ENCODE measurements at places on chromosomes 2 and 18.

GRCh38 chr2:234830853-234831252, 121.0 kb upstream of the SH3BP4 start:
- DNase-seq: no peak

DNA sequence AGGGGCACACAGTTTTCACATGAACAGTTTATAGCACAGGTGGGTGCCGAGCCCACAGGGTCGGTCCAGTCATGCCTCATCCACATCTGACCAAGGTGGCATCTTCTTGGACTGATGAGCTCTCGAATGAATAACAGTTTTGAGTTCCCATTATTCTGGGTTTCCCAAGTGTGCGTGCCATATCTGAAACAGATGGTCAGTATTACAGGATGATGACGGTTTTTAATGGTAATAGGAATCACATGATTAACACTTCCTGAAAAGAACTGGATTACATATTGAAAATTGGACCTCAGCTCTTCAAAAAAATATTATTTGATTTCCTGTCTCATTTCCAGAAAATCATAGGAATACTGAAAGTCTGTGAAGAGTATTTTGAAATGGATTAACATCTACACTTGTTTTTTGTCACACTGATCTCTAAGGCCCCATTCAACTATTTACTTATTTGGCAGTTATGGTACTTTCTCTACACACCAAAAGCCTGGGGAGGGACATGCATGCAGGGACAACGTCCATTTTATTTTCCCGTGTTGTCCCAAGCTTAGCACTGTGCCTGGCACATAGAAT, 22.2 kb upstream of the NAB1 start:
- DNase-seq: no peak

GRCh38 chr2:106195981-106196380, 1.9 kb upstream of the UXS1 start:
- DNase-seq: no peak

GRCh38 chr2:236261452-236261851, 2.8 kb downstream of the ASB18 start:
- DNase-seq: no peak

GRCh38 chr2:37670378-37671008, 949 bp downstream of the CDC42EP3 start:
- DNase-seq: no peak

- DNase-seq: no peak
These were observed 392.6 kb downstream of the HRH4 start for GRCh38 chr18:24853076-24853475.

DNA sequence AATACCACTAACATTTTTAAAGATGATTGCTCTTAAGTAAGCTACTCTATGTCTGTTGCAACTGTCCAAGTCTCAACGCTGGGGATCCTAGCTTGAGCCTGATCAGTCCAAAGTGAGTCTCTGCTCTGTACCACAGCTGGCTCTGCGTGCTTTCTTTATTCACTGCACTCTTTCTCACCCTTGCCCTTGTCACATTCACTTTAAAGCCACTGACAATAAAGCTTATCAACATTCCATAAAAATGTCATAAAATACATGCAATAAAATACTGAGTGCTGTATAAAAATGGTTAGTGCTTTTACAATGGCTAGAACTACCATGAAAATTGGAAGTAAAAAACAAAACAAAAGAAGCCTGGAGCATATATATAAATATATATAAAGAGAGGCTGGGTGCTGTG, 45.5 kb upstream of the LRRTM4 start:
- no peak for DNase-seq

- no peak for DNase-seq
These were observed 555.2 kb upstream of the KLHL29 start for GRCh38 chr2:22829791-22830190.

- no peak for DNase-seq
These were observed 120.0 kb upstream of the STK17B start for GRCh38 chr2:196291426-196291825.

- DNase-seq: no peak
These were observed 19.4 kb upstream of the MBP start for GRCh38 chr18:77151772-77152520.

DNA sequence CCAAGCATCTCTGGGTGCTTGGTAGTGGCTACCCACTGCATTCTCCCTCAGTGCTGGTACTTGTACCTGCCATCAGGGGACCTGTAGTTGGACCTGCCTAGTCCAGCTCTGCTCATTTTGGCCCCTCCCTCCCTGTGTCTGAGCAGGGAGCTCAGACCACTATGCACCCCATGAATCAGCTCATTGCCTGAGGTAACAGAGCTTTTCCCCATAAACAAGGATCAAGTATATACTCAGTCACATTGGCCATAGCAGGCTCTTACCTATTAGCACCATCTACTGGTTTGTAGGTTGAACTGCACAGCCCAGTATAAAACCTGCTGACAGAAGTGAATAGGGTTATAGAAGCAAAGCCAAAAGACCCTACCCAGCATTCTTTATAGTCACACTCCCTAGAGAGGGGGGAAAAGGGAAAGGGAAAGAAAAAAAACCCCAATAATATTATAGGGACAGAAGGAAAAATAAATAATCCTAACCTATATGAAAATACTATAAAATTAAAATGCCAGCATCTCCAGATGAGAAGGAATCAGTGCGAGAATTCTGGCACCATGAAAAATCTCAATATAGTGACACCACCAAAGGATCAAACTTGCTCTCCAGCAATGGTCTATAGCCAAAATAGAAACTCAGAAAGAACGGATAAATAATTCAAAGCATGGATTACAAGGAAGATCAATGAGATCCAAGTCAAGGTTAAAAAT, 6.9 kb upstream of the FLACC1 start:
- no peak for DNase-seq

DNA sequence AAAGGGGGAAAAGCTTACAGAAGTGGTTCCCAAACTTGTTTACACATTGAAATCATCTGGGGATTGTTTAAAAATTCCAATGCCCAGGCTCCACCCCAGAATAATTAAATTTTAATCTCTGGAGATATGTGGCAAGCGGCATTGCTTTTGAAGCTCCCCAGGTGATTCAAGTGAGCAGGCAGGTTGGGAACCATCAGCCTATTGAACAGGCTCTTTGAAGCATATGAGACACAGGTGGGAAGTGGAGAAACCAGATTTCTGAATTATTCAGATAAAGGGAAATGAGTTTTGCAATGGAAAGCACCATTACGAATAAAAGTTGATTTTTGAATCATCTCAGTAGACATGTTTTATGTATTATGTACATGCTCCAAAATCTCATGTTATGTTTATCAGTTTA, 57.6 kb upstream of the NOSTRIN start:
- DNase-seq: no peak

GRCh38 chr18:63859781-63860475, 27.6 kb upstream of the SERPINB2 start:
- no peak for DNase-seq

GRCh38 chr2:39796134-39796533, 17.1 kb upstream of the THUMPD2 start:
- DNase-seq: no peak

DNA sequence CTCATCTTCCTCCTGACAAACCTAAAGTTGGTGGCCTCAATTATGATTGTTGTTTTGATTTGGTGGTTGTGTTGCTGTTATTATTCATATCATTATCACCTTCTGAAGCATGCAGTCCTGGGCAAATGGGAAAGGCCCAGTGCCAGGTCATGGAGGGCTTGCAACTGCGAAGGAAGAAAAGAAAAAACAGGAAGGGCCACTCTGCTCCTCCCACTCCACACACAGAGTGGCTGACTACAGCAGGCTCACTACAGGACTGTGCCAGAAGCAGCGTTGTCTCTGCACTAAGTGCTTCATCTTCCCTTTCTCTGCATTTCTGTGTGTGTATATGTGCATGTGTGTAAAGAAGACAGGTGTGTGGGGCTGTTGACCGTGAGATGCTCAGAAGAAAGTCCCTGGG, 231.9 kb downstream of the ANKRD30B start:
- no peak for DNase-seq

DNA sequence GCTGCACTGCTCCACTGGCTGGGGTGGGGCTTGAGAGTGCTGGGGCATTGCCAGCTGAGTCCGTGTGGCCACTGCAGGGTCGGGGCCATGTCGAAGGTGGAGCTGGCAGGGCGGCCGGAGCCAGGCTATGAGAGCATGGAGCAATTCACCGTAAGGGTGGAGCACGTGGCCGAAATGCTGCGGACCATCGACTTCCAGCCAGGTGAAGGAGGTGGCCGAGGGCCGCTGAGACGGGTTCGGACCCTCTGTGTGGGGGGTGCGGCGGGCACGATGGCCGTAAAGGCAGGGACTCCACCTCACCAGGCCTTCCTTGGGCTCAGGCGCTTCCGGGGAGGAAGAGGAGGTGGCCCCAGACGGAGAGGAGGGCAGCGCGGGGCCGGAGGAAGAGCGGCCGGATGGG, 2.1 kb downstream of the UCN start:
- DNase-seq: no peak

DNA sequence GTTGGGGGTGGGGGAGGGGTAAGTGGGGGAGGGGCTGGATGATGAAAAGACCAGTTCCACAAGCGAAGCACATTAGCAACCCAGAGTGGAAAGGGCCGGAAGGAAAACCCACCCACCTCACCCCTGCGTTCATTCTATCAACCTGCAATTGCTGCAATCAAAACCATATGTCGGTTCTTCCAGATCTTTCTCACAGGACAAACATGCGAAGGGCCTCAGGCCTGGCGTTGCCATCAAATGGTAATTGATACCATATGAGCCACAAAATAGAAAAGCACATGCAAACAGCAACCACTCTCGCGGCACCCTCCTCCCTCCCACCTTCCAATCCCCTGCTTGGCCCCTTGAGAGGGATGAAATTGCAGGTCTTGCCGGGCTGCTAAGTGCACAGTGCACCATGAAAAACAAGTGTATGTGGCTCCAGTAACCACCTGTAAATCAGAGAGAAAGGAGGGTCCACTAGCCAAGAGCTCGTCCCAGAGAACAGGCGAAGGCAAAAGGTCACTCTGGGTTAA, 287.5 kb downstream of the TCF4 start:
- no peak for DNase-seq

- no peak for DNase-seq
These were observed 53.0 kb upstream of the SLC39A10 start for GRCh38 chr2:195603998-195604397.

GRCh38 chr2:63862806-63863205, 21.1 kb downstream of the UGP2 start:
- no peak for DNase-seq

DNA sequence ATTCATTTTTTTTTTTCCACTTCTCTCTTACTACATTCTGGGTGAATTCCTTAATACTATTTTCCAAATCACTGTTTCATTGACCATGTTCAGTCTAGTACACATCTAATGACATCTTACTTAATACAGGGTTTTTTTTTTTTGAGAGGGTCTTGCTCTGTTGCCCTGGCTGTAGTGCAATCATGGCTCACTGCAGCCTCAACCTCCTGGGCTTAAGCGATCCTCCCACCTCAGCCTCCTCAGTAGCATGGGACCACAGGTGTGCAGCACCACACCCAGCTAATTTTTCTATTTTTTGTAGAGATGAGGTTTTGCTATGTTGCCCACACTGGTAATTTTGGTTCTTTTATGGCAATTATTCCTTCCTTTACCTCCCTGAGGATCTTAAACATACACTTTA, 29.4 kb downstream of the FBXO11 start:
- no peak for DNase-seq

GRCh38 chr2:179729966-179730365, 131.4 kb downstream of the ZNF385B start:
- DNase-seq: no peak

- no peak for DNase-seq
These were observed 92.2 kb upstream of the MCFD2 start for GRCh38 chr2:47007826-47008225.

DNA sequence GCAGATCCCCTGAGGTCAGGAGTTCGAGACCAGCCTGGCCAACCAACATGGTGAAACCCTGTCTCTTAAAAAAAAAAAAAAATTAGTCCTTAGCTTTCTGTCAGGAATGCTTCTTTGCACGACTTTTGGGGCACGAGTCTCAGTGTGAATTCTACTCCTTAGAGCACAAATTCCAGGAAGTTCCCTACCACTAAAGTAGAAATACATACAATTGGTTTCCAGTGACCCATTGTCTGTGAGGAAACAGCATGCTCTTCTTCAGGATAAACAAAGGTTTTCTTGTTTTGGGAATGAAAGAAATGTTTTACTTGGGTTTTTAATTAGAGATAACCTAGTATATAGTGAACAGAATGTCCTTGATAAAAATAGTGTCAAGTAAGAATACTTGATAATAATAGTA, 23.7 kb downstream of the PSMA8 start:
- no peak for DNase-seq

DNA sequence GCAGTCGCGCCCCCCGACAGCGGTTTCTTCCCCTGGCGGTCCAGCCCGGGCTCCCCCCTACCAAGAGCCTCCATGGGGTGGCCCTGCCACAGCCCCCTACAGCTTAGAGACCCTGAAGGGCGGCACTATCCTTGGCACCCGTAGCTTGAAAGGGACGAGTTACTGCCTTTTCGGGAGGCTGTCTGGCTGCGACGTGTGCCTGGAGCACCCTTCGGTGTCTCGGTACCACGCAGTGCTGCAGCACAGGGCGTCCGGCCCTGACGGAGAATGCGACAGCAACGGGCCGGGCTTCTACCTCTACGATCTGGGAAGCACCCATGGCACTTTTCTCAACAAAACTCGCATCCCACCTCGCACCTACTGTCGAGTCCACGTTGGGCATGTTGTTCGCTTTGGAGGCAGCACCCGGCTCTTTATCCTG, 475 bp downstream of the SLC4A1AP start:
- DNase-seq: no peak

DNA sequence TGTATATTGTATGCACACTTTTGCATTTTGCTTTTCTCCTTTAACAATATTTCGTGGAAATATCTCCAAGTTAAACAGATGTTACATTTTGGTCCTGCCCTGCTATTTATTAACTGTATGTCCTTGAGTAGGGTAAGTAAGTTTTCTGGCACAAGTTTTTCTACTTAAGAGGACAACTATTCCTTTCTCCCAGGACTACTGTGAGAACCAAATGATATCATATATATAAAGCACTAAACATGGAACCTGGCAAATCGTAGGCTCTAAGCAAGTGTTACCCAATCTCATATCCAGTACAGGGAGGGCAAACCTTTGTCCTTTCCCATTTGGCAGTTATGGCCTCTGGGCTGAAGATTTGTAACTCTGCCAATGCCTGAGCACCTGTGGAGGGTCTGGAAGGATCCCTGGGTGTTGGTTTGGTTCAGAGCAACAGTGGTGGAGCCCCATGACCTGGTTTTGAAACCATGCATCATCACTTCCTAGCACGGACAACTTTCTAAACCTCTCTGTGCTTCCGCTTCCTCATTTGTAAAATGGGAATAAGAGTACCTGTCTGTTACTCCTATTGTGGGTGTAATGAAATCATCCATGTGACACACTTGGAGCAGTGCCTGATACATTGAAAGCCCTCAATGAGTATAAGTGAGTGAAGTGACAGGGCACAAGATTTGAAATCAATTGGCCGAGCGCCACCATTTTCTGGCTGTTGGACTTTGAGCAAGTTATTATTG, 28.3 kb upstream of the ICOS start:
- no peak for DNase-seq

- DNase-seq: no peak
These were observed 117.8 kb downstream of the PTPRM start for GRCh38 chr18:7684966-7685365.

Measured in stimulated activated CD8-positive, alpha-beta memory T cell treated with anti-CD3 and anti-CD28 coated beads, Interleukin-4, amount 100 ng/mL, for 4 hours (primary cell).